ENCODE measurements at places on chromosomes 4 and X. TPM values are rescaled to one million over a fixed set of nuclear protein-coding genes. Genes with fewer than 3 reads are reported as not detected.

GRCh38 chr4:26786916-26787315 lies 73.7 kb upstream of the STIM2 start:
- DNase-seq = no peak

- no peak for DNase-seq
Observed at GRCh38 chr4:34417160-34417559, 1827.2 kb downstream of the ARAP2 start.

GRCh38 chr4:140743194-140743931 lies 12.8 kb downstream of the TBC1D9 start:
- no peak for DNase-seq

The DKK2 gene
- total RNA-seq = 16.1 TPM

The ASMT gene
- total RNA-seq = 0.25 TPM

The CENPVL1 gene
- not detected for total RNA-seq

DNA sequence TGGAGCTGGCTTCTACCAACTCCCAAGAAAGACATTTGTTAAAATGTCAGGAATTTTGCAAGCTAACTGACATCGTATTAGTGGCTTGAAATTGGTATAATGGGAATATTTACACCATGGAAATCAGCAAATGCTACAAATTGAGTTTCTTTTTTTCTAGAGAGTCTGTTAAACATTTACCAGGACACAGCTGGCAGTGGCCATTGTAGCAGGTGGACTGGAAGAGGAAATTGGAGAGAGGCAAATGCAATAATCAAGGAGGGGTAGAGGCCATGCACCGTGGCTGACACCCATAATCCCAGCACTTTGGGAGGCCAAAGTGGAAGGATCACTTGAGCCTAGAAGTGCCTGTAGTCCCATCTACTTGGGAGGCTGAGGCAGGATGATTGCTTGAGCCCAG lies 32.9 kb upstream of the TSR2 start:
- no peak for DNase-seq

DNA sequence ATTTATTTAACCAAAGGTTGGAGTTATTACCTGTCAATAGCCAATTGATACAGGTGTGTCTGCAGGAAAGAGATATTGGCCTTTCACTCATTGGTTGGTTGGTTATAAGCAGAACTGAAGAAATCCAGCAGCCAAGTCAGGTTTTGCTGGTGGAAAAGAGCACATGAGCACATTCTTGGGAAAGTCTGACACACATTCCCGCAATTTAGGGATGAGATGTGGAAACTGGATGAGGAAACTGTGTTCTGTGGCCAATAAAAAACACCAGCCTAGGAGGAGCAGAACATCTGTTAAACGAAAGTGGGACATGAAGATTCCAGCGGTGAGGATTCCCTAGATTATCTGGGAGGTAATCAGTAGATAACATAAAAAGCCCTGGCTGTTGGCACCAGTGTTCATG lies 567.4 kb upstream of the CPEB2 start:
- no peak for DNase-seq

GRCh38 chrX:109774706-109775105 lies 41.6 kb upstream of the ACSL4 start:
- no peak for DNase-seq

- DNase-seq = no peak
Observed at GRCh38 chr4:155248002-155248896, 39.8 kb downstream of the NPY2R start.

The ARMCX4 gene
- total RNA-seq = 9.9 TPM

DNA sequence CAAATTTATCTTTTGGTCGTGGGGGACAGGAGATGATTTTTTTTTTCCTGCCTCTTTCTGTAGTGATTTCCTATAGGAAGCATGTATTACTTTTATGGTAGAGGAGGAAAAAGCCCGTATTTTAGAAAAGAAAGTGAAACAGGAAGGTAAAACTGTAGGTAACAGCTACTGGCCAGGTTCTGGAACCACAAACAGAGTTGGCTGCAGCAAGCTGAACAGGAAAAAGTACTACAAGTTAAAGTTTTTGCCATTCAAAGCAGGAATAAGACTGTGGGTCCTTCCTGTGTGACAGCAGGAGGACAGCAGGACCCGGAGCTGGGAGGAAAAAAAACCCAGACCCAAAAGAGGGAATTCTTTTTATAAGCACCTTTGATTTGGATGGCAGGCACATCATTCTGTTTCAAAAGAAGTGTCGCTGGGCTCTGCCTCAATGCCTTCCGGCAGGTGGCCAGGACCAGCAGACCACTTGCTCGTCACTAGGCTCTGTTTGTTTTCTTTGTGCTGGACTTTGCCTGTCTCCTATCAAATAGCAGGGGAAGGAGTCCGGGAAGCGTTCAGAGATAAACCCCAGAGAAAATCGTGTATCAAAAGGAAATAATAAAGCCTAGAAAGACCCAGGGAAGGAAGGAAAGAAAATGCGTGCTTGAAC lies 277.9 kb downstream of the ADGRA3 start:
- no peak for DNase-seq

DNA sequence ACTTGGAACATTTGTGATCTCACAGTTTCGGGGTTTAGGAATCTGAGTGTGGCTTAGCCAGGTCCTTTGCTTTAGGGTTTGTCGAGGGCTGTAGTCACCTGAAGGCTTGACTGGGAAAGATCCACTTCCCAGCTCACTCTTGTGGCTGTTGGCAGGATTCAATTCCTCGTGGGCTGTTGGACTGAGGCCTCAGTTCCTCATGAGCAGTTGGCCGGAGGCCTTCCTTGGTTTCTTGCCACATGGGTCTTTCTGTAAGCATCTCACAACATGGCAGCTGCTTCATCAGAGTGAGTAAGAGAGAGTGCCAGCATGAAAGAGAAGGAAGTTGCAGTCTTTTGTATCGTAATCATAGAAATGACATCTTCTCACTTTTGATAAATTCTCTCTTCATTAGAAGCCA lies 11.1 kb downstream of the TXLNG start:
- peak; percentile 13 for DNase-seq

DNA sequence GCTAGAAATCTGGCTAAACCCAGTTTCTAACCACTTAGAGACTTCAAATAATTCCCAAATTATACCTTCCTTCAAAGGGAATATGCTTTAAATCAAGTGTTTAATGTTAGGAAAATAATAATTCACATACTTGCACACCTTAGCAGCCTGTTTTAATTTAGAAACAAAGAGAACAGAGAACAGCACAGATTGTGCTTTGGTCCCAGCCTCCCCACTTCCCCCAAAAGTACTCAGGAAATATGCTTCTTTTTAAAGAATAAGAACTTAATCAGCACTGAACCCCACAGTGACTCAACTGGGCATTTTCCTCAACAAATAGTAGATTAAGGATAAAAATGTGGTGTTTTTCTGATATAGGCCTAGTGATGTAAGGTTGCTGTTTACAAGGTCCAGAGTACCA lies 295.8 kb downstream of the GBA3 start:
- no peak for DNase-seq

The BDH2 gene
- 99.2 TPM for total RNA-seq

The GABRG1 gene
- not detected for total RNA-seq

GRCh38 chr4:6768539-6768905 lies 14.0 kb upstream of the KIAA0232 start:
- no peak for DNase-seq

- DNase-seq = peak; percentile 45
Observed at GRCh38 chr4:165398570-165398969, 19.8 kb downstream of the CPE start.

The SLC25A43 gene
- 3.6 TPM for total RNA-seq

All from lung (tissue), 17 donors.